ENCODE measurements at places on chromosomes 12 and 14.

DNA sequence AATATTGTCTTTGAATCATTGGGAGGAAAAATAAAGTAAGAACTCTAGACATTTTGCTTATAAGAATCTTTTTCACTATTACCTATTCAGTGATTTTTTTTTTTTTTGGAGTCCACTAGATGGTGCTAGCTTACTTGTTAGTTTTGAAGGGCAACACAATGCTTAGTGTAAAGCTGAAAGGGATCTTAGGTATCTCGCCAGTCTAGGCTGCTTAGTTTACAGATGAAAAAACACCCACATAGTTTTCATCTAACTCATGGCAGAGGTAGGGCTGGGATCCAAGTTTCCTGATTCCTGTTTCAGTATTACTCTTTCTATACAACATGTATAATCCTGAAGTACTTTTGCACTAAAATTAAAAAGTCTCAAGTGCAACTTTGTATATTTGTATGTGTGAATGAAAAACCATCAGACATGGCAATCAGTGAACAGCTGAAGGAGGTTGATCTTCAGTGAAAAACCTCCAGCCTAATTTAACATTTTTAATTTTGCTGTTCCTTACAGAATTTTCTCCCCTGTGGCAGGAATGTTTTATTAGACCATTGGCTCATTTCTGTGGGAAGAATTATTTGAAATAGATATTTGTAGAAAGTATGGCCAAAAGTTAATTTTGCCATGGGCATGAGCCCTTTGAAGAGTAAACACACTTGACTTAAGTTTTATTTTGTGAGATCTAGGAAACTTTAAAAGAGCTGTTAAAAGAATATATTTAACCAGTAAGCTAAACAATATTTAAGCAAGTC, 40.7 kb downstream of the LRRIQ1 start:
- DNase-seq = no peak

DNA sequence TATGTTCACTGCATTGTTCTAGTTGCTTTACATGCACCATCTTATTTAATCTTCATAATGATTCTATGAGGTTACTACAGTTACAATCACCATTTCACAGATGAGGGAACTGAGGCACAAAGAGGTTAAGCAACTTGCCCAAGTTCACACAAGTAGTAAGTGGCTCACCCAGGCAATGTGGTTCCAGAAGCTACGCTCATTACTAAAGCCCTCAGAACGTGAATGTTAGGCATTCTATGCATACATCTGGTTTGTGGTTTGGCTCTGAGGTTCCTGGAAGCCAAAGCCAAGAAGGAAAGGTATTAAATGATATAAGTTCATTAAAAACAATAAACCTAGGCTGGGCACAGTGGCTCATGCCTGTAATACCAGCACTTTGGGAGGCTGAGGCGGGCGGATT, 14.4 kb upstream of the VRTN start:
- DNase-seq = no peak

- DNase-seq = no peak
Measured at GRCh38 chr12:7060353-7060954, at the start of gene C1S. Gene C1S, plus strand, starts transcription at chr12:7060718. Its CDS starts 1,195 bp downstream, at chr12:7061913.

DNA sequence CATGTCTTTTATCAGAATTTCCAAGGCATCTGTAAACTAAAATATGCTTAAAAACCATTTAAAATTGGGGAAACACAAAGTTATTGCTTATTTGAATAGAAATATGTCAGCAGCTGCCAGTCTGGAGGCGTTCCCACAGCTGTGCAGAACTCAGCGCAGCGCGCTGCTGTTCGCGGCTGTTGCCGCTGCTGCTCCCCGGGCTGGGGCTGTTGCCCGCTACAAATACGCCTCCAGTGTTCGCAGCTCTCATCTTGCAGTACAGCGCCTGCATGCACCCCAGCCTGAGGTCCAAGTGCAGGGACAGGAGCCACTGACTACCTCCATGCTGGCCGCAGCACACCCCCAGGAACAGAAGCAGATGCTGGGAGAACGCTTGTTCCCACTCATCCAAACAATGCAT, 216.2 kb downstream of the SLC16A7 start:
- DNase-seq = no peak

GRCh38 chr14:61280092-61280525, 1.0 kb downstream of the TMEM30B start:
- DNase-seq = no peak

- DNase-seq = peak; percentile 53
Measured at GRCh38 chr14:23071244-23071920, 14.1 kb upstream of the CDH24 start.

- DNase-seq = no peak
Measured at GRCh38 chr14:93803408-93804318, 15.4 kb upstream of the PRIMA1 start.

- no peak for DNase-seq
Measured at GRCh38 chr12:13000925-13001774, 1.1 kb upstream of the HEBP1 start.

GRCh38 chr14:87994974-87995373, 2.0 kb upstream of the GALC start:
- DNase-seq = no peak

GRCh38 chr12:122937622-122938091, 28.6 kb downstream of the ABCB9 start:
- no peak for DNase-seq

GRCh38 chr14:51520087-51520486, 131.6 kb upstream of the FRMD6 start:
- no peak for DNase-seq

GRCh38 chr14:93859957-93860356, 67.2 kb upstream of the FAM181A start:
- no peak for DNase-seq
